GM23248 (cell line): ENCODE measurements at places on chromosomes 1 and 21. TPM values are rescaled to one million over a fixed set of nuclear protein-coding genes. Genes with fewer than 3 reads are reported as not detected.

The FAM163A gene
- not detected in 2 replicates for total RNA-seq

GRCh38 chr1:207115269-207115668 is 11.2 kb downstream of the C4BPA start:
- H3K27ac ChIP-seq: no peak overlapping the region
- no peaks in the 10 kb centered on the region; the same call in none of the 2 replicates for H3K27me3 ChIP-seq
- H3K4me1 ChIP-seq: no peaks in the 10 kb centered on the region
- no peak overlapping the region for H3K4me3 ChIP-seq
- no peaks in the 10 kb centered on the region for H3K36me3 ChIP-seq

DNA sequence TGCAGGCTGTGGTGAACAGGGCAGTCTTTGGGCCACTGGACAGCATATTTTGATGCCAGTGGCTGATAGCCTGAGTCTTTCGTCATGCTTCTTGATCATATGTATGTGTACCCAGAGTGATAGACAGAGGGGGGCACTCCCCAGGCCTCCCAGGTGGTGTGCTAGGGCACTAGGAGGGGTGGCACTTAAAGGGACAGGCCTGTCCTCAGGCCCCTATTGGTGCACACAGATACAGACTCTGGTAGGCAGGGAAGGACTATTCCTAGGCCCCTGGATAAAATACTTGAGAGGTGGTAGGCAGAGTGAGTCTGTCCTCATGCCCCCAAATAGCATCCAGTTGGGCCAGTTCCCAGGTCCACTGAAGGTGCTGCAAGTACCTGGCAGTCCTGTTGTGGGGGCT is 76.6 kb upstream of the SAMD13 start:
- H3K27me3 ChIP-seq: no peaks in the 10 kb centered on the region
- DNase-seq: no peak
- H3K4me3 ChIP-seq: no peak overlapping the region

- no peak overlapping the region for H3K4me3 ChIP-seq
- DNase-seq: no peak
- H3K4me1 ChIP-seq: no peaks in the 10 kb centered on the region
Observed at GRCh38 chr1:1929639-1930545, 10.8 kb upstream of the TMEM52 start.

GRCh38 chr1:65003316-65003664 is 36.9 kb upstream of the JAK1 start:
- H3K27ac ChIP-seq: peak overlapping the region; percentile 95
- H3K4me1 ChIP-seq: peaks cover 18% of the 10 kb centered on the region
- no peaks in the 10 kb centered on the region for H3K27me3 ChIP-seq
- DNase-seq: no peak
- H3K36me3 ChIP-seq: no peaks in the 10 kb centered on the region

DNA sequence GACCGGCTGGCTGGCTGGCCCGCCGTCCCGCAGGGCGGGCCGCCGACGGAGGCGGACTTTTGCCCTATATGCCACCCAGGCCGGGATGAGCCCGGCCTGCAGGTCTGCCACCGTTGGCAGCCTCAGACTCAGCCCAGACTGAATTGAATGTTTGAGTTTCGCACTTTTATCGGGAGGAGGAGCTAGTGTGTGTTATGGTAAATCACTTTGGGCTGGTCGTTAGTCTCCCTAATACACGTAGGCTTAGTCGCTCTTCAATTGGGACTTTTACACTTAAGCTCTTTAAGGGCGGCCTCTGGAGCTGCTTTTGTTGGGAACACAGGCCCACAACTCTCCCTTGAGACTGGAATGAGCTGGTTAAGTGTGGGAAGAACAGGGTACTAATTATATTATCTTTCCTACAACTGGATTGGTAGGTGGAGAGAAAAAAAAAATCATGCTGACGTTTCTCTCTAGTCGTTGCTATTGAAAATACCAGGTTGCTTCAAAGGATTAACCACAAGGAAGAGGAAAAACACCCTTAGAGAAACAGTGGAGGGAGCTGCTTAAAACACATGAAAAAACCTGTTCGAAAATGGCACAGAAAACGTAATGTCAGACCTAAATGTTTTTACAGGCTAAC is 1.4 kb upstream of the IRF2BP2 start:
- H3K36me3 ChIP-seq: peaks cover 22% of the 10 kb centered on the region
- peak; percentile 89 for DNase-seq
- peak overlapping the region; percentile 99 for H3K27ac ChIP-seq
- H3K4me3 ChIP-seq: peak overlapping the region; percentile 64
- no peaks in the 10 kb centered on the region for H3K27me3 ChIP-seq
- peaks cover 43% of the 10 kb centered on the region for H3K4me1 ChIP-seq
